ENCODE measurements at places on chromosomes 1 and 21.

DNA sequence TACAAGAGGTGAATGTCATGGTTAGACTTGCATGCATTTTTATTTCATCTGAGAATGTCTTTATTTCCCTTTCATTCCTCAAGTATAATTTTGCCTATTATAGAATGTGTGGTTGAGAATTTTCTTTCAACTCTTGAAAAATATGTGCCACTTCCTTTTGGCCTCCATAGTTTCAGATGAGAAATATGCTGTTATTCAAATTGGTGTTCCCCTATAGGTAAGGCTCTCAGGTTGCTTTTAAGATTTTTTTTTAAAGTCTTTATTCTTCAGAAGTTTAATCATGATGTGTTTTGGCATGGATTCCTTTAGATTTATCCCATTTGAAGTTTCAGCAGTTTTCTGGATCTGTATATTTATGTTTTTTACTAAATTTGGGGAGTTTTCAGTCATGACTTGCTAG lies 2.1 kb downstream of the MROH7 start:
- DNase-seq: no peak

GRCh38 chr1:16298653-16299052 lies 53.6 kb downstream of the FBXO42 start:
- DNase-seq: no peak

DNA sequence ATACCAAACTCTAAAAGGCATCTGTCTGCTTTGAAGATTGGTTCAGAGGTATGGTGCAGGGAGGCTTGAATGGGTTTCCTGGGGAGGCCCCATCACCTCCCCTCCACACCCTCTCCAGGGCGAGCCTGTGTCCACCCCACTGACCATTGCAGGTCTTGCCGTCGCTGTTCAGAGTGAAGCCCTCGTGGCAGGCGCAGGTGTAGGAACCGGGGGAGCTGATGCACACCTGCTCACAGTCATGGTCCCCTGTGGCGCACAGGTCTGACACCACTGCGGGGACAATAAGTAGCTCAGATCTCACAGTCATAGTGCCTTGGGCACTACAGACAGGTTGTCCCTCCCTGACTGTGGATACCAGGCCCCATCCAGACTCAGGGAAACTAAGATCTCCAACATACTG lies 6.7 kb downstream of the MATN1 start:
- no peak for DNase-seq

DNA sequence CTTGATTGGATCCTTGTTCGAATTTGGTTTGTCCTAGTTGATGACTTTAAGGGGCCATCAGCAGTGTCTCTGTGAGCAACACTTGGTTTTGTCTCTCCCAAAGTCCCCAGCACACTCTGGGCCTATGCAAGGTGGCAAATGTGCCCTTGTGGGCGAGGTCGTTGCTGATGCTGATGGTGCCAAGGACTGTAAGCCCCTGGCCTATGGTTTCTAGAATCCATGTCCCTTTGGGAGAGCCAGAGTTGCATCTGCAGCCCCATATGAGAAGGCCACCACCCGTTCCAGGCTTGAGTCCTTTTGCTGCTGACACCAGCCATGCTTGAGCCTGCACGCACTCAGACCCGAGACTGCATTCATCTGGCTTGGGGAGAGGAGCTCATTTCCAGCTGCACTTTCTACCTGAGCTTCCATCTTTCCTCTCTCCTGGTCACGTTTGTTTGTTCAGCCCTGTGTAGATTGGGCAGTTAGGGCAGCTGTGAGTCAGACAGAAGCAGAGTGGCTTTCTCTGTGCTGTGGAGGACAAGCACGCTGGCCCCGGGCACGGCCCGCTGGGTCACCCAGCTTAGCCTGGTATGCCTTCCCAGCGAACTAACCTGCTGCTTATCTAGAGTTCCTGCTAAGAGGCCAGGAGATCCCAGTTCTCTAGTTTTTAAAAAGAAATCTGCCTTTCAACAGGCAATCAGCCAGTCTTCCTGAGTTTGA lies 52.1 kb upstream of the CSF3R start:
- no peak for DNase-seq

DNA sequence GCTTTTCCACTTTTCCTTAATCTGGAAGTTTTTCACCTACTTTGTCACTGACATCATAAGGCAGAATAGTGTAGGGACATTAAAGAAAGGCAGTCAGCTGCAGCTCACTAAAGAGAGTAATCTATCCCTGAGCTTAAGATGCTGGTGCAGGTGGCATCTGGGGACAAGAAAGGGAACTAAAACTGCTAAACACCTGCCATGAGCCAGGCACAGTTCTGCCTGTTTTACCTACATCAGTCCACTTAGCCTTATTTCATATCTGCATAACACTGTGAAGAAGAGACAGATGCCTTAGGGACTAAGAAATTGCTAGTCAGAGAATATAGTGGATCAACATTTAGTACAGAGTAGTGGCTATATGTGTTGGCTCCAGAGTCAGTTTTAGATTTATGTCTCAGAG lies 88.1 kb downstream of the GPATCH2 start:
- DNase-seq: no peak

DNA sequence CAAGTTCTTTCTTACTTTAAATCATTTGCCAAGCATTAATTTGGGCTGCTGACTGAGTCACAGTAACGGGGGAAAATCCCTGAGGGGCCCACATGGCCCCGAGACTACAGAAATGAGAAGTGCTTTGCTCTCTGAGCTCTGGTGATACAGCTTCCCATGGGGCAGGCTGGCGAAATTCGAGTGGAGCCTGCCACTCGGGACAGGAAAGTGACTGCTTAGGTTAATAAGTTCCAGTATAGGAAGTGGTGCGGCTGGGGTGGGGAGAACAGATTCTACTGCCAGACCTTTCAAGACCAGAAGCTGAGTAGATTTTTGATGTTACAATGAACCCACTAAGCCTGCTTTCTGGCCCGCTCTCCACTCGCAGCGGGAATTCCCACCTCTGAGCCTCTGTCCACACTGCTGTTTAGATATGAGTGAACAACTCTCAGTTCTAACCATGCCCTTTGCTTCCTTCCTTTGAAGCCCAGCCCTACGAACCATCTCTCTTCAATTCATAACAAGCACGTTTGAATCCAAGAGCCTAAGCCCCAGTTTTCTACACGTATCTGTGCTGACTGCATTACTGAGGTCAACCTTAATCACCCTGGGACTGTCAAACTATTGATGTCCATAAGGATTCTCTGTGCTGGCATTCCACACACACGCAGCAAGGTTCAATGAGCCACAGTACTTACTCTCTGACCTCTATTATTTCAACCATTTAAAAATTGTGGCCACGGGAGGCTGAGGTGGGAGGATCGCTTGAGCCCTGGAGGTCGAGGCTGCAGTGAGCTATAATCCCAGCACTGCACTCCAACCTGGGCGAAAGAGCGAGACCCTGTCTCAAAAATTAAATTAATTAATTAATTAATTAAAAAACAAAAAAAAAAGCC lies 9.6 kb downstream of the ZBTB17 start:
- peak; percentile 74 for DNase-seq

Measured in midbrain (tissue), 1 donor.